ENCODE measurements at places on chromosomes 12 and 14. TPM values are rescaled to one million over a fixed set of nuclear protein-coding genes. Genes with fewer than 3 reads are reported as not detected.

The FAM90A1 gene
- total RNA-seq = not detected

The KRT85 gene
- total RNA-seq = 98.6 TPM

The ZC2HC1C gene
- total RNA-seq = 0.59 TPM

The SERPINA9 gene
- total RNA-seq = 3.3 TPM

The HOTAIR gene
- 0.79 TPM for total RNA-seq
